ENCODE measurements at places on chromosomes 11 and 22.

- DNase-seq: no peak
Measured at GRCh38 chr11:58392746-58393145, 13.9 kb downstream of the OR5B3 start.

GRCh38 chr11:16987205-16987568 lies 27.0 kb downstream of the PLEKHA7 start:
- no peak for DNase-seq

DNA sequence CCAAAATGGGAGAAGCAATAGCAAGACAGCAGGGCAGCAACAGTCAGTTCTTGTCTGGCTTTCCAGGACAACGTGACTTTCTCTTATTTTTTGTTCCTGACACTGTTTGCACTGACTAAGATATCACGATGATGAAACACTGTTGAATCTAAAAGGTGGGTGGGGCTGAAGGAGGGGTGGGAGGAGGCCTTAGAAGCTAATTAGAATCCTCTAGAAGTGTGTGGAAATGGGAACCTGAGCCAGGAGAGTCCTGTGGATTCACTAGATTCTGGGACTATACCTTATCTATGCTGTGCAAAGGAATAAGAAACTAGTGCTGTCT lies 300.3 kb downstream of the ST3GAL4 start:
- DNase-seq: no peak

DNA sequence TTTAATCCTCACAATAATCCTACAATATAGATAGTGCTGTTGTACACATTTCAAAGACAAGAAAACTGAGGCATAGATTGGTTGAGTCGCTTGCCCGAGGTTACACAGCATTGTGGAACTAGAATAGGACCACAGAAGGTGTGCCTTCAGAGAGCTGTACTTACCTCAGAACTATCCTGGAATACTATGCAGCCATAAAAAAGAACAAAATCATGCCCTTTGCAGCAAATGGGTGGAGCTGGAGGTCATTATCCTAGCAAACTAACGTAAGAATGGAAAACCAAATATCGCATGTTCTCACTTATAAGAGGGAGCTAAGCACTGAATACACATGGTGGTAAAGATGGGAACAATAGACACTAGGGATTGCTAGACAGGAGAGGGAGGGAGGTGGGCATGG lies 15.7 kb upstream of the NAV2 start:
- DNase-seq: no peak

GRCh38 chr22:19410941-19411689 lies 20.4 kb downstream of the HIRA start:
- DNase-seq: no peak

GRCh38 chr11:103601225-103601846 lies 435.1 kb upstream of the DDI1 start:
- peak; percentile 9 for DNase-seq

Data from H54 (cell line).